ENCODE measurements at places on chromosomes 16 and 17.

GRCh38 chr16:28555561-28555960 lies 1.8 kb downstream of the SGF29 start:
- DNase-seq: no peak

- DNase-seq: no peak
Measured at GRCh38 chr17:64291268-64291851, 28.3 kb upstream of the TEX2 start.

- DNase-seq: no peak
Measured at GRCh38 chr17:76253841-76254240, 11.3 kb upstream of the UBALD2 start.

- DNase-seq: peak; percentile 22
Measured at GRCh38 chr17:15502369-15503112, 35.1 kb upstream of the CDRT4 start.

DNA sequence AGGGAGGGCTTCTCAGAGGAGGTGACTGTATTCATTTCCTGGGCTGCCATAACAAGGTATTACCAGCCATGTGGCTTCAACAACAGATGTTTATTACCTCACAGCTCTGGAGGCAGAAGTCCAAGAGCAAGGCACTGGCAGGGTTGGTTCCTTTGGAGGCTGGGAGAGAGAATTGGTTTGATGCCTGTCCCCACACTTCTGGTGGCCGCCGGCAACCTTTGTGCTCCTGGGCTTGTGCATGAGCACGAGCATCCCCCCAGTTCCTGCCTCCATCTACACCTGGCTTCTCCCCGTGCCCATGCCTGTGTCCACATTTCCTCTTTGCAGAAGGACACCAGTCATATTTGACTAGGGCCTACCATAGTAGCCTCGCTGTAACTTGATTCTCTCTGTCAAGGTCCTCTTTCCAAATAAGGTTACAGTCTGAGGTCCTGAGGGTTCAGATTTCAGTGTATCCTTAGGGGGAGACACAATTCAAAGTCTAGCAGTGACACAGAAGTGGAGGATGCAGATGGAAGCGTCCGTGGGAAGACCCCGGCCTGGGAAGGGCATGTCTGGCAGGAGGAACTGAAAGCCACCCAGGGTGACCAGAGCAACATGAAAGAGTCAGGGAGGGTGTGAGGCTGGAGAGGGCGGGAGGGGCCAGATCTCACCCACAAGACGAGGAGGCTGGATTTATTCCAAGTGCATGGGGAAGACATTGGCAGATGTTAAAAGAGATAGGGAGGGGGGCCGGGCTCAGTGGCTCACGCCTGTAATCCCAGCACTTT lies 188.2 kb upstream of the HSBP1 start:
- DNase-seq: no peak

- no peak for DNase-seq
Measured at GRCh38 chr16:1920727-1921171, 2.5 kb upstream of the HS3ST6 start.

DNA sequence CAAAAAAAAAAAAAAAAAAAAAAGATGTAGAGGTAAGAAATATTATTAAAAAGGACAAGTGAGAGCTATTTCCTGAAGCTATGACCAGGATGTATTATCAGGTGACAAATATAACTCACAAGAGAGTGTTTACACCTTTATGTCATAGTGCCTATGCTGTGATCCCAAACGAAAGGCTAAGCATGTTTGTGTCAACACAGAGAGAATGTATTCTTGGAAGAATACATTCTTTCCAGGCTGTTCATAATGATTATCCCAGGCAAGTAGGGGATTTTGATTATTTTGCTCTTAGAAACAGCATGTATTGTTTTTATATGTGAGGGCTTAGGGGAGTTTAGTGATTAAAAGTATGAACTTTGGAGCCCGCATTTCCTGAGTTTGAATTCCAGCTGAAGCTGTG lies 175.0 kb downstream of the SPECC1 start:
- DNase-seq: no peak

- no peak for DNase-seq
Measured at GRCh38 chr17:78144147-78144719, 2.0 kb upstream of the C17orf99 start.

- no peak for DNase-seq
Measured at GRCh38 chr17:37219876-37220606, 155.7 kb upstream of the C17orf78 start.

GRCh38 chr17:35175638-35176415 lies 18.4 kb downstream of the SLC35G3 start:
- DNase-seq: no peak

DNA sequence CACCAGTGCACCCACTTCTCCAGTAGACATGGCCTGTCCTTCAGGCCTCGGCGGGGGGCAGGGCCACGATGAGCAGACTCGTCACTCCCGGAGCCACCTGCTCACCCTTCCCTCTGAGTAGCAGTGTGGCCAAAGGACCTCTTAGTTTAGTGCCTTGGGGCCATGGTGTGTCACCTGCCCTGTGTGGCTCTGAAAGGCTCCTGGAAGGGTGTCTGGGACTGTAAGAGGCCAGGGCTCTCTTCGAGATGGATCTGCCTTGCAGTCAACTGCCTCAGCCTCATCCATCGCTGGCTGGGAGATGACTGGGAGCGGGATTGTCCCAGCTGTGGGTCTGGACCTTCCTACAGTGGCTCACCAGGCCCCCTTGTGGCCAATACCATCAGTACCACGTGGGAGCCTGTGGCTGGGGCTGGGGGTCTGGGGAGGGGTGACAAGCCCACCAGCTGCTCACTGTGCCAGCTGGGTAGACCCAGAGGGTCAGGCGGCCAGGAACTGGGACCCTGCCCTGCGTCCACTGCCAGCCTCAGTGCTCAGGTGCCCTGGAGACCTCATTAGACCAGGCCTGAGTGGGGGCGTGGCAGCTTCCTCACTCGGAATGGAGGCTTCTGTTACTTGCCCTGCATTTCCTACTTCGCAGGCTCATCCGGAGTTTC lies 133.4 kb downstream of the OR1D5 start:
- DNase-seq: no peak

DNA sequence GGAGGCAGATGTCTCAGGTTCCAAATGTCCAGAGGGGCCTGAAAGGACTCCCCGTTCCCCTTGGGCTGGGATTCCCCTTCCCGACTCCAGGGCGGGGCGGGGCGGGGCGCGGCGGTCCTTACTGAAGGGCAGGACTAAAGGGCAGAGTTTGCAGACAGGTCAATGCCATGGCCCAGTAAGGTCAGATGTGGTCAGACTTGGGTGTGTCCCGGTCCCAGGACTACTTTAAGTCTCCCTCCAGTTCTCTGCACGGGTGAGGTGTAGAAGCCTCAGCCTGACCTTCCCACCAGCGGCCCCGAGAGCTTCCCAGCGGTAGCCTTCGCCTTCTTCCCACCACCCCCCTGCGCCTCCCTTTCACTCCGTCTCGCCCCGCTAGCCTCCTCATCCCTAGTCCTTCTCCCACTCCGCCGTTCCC lies 532 bp downstream of the KDM6B start:
- DNase-seq: peak; percentile 60

- DNase-seq: no peak
Measured at GRCh38 chr16:56679818-56680217, 2.5 kb upstream of the MT1X start.

GRCh38 chr17:82396601-82397435 lies 21.3 kb upstream of the HEXD start:
- no peak for DNase-seq

DNA sequence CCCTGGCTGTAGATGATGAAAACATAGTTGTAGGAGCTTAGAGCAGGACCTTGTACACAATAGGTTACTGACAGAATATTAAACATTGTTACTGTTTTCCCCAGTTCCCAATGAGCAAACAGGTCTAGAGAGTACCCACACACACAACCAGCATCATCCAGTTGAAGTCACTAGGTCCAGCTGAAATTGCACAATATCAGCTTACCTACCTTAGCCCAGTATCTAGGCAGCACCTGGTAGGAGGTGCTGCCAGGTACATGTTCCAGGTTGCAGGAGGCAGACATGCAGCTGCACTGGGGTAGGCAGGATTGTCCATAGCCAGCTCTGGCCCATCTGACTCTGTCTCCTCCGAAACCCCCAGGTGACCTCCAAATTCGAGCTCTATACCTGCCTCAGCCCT lies 1.5 kb upstream of the SYCE1L start:
- no peak for DNase-seq

DNA sequence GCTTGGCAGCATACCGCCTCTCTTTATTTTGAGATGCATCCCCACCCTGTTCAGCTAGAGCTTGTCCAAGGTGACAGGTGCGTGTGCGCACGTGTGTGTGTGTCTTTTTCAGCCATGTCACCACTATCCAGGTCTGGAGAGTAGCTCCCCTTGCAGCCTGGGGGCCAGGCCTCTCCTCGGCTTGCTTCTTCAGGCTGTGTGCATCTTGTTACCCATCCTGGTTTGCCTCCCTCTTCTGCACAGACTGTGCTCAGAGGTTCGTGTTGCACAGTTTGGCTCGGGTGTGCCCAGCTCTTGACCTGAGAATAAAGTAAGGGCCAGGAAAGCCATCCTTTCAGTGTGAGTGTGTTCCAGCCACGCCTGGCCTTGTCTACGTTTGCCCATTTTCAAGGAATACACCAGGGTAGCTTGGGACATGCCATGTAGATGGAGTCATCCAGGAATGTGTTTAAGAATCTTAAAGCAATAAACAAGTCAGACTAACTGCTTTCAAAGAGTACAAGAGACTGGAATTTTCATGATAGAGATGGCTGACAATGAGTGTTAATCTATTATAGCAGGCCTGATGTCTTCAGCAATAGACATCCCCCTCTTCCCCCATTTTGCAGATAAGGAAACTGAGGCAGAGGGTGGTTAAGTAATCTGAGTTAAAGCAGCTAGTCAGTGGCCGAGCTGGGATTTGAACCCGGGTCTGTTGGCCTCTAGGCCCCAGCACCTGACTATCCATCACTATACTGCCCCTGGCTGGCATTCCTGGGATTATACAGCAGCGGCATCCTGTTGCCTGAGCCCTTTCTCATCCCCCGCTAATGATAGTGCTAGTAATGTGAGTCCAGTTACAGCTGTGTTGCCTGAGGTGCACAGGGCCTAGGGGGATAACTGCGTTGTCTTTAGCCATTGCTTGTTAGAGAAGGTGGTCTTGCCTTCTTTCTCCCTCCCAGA lies 77.9 kb downstream of the KSR1 start:
- no peak for DNase-seq

DNA sequence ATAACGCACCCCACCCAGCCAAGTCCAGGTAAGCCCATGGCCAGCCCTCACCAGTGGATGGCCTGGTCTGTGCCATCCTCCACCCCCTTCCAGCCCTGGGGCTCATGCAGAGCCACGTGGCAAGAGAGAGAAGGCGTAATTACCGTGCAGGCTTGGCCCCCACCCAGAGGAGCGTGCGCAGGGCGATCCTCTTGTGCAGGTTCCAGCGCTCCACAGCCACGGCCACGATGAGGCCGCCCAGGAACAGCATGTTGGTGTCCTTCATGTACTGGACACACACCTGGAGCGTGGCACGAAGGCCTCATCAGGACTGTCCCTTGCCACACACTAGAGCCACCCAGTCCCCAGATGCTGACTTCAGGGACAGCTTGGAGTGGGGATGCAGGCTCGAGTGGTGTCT lies 6.7 kb downstream of the SLC13A5 start:
- DNase-seq: no peak

DNA sequence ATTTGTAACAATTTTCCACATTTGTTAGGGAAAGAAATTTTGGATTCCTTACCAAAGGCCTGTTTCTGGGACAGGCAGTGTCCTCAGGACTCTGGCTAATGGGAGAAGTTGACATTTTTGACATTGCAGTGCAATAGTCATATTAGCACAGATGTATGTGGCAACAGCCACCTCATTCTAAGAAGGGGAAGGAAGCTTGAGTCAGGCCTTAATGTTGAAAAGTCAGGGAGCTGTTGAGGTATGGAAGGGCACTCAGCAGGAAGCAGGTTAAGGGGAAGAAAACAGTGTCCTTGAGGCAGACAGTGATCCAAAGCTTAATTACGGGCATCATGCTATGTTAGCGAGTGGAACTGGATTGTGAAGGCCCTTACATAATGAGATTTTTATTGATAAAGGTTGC lies 20.9 kb downstream of the AKTIP start:
- no peak for DNase-seq

DNA sequence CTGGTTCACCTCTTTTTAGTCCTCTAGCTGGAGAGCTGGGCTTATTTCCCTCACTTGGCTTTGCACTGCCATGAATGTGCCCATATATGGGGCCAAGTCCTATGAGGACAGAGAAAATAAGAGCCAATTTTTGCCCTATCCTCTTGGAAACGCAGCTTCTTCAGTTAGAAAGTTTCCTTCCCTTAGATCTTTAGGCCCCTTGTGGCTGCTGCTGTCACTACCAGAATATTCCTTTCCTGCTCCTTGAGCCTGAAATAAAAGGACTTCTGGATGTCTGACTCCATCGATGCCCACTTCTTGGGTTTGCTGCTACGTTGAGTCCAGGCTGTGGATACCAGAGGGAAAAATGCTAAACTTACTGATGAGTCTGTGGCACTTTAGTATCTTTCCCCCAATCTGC lies 487.1 kb downstream of the GRIN2A start:
- DNase-seq: no peak

DNA sequence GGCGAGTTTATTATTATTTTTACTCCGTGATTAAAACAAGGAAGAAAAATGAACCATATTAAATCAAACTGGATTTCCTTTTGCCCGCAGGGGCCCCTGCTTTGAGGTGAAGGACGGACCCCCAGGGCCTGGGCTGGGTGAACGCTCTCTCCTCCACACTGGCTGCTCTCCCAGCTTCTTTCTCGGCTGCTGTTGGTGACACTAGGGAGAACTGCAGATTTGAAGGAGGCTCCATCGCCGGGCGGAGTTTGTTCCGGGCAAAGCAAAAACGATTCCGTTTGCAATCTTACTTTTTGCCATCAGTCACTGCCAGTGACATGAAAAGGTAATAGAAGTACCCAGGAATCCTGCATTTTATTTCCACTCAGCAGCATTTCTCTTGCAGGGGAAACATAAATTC lies 221.6 kb upstream of the SDK2 start:
- no peak for DNase-seq

DNA sequence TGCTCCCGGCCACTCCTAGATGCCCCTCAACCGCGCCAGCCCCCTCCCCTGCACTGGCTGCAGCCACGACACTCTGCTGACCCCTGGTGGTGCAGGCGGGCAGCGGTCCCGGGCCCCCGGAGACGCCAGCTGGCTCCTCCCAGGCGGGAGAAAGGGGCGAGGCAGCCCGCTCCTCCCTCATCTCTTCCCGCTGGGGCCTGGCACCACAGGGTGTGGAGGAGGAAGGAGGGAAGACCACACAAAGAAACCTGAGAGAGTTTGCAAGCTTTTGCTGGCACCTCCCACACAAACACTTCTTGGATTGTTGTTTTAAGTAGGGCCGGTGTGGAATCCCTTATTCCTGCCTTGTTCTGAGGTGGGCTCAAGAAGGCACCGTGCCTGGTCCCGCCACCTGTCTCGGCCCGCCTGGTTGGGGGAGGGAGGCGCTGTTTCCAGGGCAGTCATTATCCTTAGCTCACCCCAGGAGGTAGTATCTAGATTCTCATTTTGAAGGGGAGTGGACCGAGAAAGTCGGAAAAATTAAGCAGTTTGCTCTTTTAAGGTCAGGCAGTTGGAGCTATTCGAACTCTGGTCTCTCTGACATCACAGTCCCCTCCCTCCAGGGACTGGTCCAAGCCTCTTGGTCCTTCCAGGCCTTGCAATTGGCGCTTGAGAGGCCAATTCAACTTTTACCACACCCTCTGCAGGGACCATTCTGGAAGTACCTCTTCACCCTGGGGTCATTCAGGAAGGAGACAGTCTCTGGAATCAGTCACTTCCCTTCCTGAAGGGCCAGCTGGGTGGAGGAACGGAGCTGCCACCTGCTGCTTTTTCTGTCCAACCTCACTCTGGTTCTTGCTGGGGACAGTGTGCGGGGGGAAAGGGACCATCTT lies 959 bp upstream of the ANKRD13B start:
- peak; percentile 62 for DNase-seq

Data from central memory CD4-positive, alpha-beta T cell (primary cell).